NCI-H2107 (cell line): ENCODE measurements at places on chromosomes 7 and 10.

GRCh38 chr10:66291133-66291532 is 634.7 kb upstream of the LRRTM3 start:
- DNase-seq, result no peak

DNA sequence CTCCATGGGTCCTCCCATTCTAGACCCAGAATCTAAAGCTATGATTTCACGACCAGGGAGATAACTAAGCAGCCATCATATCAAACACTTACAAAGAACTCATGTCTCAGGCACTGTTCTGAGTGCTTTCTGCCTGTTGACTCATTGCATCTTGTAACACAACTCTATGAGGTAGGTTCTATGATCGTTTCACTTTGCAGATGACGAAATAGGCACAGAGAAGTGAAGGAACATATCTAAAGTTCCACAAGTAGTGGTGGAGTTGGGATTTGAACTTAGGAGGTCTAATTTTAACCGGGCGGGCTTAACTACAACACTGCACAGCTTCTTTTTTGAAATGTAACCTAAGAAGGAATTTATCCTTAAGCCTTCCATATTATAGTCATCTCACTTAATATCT is 2.9 kb downstream of the RBP4 start:
- no peak for DNase-seq

DNA sequence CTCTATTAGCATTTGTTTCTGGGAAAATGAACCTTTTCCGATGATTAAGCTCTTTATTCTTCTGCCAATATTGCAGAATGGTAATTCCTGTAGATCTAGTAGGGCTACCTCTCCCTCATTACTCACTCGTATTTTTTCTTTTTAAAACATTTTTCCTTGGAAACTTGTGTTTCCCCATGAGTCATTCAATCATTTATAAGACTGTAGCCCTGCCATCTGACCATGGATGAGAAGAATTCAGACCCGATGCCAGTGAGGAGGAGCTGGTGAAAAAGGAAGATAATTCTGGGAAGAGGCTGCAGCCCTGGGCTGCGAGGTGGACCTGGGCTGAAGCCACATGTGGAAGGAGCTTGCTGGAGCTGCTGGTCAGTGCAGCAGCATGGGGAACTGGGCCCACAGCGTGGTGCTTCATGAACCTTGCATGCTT is 242.8 kb downstream of the KLF6 start:
- no peak for DNase-seq

- DNase-seq, result peak; percentile 94
These were observed 15.5 kb downstream of the HSPB1 start for GRCh38 chr7:76317782-76318487.

DNA sequence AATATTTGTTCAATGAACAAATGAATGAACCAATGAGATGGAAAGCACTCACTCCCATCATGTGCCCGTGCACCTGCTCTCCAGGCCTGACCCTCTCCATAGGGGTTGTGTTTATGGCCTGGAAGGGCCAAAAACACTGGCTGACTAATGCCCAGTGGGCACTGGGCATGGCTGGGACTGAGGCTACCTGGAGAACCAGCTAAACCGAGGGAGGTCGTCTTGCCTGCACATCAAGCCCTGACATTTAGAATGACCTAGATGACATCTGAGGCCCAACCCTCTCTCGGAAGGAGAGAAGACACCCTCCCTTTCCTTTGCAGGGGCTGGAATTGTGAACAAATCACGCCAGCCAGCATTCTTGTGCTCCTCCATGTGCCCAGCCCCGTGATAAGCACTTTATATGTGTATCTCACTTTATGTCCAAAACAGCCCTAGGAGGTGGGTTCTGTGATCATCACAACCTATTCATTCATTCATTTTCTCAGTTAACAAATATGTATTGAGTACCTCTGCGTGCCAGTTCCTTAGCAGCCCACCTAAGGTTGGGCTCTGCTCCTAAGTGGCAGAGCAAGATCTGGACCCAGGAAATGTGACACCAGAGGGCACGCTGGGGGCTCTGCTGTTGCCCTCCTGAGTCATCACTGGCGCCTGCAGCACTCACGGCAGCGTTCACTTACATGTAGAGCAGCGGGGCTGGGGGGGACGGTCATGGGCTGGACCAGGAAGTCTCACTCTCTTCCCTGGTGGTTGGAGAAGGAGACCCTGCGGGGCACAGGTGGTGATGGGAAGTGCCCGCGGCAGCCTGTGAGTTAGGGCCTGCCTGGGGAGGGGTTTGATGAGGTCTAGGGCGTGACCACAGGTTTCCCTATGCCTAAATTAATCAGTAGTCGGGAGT is 52.0 kb downstream of the TSPAN15 start:
- no peak for DNase-seq

DNA sequence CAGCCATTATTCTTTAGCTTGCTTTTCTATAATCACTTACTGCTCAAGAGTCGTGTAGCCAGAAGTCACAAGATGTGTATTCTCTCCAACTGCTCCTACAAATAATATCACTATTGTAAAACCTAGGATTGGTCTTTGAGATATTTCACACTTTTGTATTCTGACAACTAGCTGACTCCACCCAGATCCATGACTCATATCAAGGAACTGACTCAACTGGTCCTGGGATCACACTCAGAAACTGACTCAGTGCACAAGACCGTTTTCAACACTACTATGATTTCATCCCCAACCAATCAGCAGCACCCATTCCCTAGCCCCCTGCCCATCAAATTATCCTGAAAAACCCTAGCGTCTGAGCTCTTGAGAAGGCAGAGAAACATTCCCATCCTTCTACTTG is 56.5 kb upstream of the ORC5 start:
- no peak for DNase-seq

DNA sequence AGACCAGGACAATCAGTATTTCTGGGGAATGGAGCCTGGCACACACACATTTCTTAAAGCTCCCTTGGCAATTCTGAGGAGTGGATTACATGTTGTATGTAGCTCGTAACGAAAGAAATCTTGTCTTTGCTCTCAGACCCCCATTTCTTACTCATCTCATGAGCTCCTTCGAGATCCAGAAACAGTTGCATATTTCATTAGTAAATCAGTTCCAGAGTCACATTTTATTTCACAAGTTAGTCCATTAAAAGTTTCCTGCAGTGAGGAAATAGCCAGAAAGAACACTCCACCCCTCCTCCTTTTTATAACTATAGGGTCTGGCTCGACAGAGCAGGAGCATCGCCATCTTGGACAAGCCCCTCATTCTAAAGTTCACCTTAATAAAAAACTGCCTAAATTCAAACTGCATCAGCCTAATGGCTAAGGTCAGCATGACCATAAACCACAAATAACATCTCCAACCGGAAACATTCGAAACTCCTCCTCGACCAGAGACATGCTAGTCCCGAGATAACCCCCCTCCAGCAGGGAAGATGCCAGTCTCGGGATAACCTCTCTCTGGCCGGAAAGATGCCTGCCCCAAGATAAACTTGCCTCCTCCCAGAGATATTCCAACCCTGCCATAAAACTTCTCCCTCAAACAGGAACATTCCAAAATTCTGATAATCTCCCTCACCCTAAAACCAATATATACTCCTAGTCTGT is 7.4 kb downstream of the EGFR start:
- DNase-seq, result no peak
